ENCODE measurements at places on chromosomes 3 and 15.

- DNase-seq = no peak
These were observed 14.6 kb downstream of the MRPS25 start for GRCh38 chr3:15050405-15051092.

- no peak for DNase-seq
These were observed 46.8 kb downstream of the CMTM6 start for GRCh38 chr3:32455609-32456428.

DNA sequence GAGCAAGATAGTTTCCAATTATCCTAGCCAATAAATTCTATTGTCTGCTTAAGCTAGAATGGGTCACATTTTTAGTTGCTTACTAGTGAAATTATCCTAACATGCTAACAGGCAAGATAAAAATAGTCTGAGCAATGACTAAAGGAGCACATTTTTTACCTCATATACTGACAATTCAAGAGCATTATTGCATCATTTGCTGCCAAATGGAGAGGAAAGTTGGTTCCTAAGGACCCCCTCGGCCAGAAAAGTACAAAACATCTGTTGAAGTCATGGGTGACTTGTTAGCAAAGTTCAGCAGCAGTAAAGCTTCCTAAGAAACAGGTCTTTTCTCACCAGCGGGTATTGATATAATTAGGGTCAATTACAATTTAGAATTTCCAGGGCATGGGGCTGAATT lies 1001.0 kb downstream of the FHIT start:
- DNase-seq = no peak

DNA sequence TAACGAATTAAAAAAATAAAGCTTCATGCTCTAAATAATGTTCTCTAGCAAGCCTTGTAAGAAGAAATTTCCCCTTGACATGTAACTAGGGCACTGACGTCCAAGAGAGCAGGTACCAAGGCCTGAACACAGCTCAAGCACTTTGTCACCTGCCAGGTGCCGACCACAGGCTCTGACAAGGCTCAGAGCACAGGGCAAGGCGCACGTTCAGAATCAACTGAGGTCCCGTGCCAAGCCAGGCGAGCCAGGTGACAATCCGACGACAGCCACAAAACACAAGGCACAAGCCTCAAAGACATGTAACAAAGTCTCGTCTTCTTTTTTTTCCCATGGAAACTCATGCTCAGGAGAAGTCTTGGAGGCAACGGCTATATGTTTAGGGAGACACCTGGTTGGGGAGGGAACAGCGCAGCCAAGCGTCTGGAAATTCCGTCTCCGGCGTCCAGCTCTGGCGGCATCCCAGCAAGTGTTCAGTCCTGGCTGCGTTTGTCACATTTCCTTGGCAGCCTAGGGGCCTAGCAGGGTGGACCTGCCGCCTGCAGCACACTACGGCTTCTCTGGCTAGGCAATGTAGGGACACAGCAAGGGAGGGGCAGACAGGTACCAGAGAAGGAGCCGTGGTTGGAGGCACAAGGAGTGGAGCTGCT lies 76.7 kb downstream of the ADAMTS17 start:
- no peak for DNase-seq

DNA sequence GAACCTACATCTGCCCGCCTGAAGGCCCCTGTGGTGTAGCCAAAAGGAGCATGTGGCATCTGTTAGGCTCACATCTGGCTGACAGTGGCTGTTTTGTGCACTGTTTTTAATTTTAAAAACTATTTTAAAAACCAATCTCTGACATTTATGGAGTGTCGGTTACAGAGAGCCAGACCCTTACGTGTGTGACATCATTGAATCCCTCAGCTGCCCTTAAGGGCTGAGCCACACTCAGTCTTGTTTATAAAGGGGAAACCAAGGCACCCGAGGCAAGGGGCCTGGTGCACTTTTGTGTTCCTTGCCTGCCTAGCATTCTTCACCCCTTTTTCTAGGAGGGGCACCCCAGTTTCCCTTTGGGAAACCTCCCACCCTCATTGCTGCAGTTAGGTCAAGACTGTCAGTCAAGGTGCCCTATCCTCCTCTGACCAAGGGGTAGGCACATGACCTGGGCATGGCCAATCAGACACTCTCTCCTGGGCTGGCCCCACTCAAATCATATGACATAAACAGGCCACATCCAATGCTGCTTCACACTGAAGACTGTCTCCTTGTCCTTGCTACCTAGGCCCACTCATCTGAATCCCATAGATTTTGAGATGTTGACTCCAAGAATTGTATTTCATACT lies 105.3 kb downstream of the LSM3 start:
- no peak for DNase-seq

GRCh38 chr3:53780171-53780570 lies 66.0 kb downstream of the CHDH start:
- no peak for DNase-seq

DNA sequence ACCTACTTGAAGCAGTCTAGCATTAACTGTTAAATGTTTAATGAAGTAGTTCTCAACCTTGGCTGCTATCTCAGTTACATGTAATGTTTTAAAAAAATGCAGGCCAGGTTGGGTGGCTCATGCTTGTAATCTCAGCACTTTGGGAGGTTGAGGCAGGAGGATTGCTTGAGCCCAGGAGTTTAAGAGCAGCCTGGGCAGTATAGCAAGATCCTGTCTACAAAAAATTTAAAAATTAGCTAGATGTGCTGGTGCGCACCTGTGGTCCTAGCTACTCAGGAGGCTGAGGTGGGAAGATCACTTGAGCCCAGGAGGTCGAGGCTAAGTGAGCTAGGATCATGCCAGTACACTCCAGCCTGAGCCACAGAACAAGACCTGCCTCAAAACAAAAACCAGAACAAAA lies 29.3 kb downstream of the UBE2E1 start:
- DNase-seq = no peak

DNA sequence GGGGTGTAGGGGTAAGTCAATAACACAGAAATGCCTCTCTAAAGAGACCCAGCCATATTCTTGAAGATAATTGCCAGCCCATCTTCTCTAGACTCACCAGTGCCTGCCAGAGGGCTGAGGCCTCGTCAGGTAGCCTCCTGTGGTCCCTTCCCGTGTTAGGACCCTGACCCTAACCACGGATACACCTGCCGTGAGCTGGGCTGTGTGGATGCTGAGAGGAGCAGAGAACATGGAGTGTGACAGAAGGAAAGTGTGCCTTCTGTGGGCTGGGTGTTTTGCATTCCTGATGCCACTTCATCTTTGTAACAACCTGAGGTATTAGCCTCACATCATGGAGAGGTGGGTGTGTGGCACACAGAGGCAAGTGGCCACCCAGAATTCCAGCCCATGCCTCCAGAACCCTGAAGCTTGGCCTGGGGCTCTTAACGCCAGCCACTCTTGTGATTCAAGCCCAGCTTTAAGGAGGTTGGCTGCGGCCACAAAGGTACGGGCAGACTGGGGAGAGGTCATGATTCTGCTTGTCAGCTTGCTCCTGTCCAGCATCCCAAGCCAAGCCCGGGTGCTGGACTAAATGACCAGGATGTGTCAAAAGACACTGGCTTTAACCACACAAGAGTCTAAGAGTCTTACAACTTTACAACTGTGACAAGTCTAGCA lies 21.1 kb upstream of the ABTB1 start:
- no peak for DNase-seq

- DNase-seq = no peak
These were observed 9.9 kb upstream of the LEKR1 start for GRCh38 chr3:156816091-156816793.

GRCh38 chr3:178393146-178393545 lies 143.1 kb upstream of the KCNMB2 start:
- DNase-seq = no peak

Measured in NCI-H1694 treated with DMSO at 0.1 percent for 48 hours (cell line).